ENCODE measurements at places on chromosomes 1 and 21.

- no peak for DNase-seq
These were observed 54.5 kb downstream of the PCNX2 start for GRCh38 chr1:233240829-233241682.

DNA sequence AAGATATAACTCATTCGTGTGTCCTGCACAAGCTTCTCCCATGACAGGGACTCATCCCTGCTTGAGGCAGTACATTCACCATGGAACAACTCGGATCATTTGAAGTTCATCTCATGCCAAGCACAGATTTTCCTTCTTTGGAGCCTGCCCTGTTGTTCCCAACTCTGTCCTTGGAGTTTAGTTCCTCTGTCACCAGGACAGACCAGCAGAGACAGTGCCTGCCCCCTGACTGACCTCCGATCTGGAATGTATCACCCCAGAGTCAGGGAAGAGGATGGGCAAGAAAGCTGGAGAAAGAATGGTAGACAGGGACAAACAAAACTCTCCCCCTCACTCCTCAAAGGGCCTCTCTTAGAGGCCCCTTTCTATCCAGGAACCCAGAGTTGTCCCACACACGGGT lies 5.0 kb downstream of the SHISAL2A start:
- DNase-seq: no peak

- DNase-seq: peak; percentile 92
These were observed 44.1 kb upstream of the ARHGEF16 start for GRCh38 chr1:3410142-3410925.

DNA sequence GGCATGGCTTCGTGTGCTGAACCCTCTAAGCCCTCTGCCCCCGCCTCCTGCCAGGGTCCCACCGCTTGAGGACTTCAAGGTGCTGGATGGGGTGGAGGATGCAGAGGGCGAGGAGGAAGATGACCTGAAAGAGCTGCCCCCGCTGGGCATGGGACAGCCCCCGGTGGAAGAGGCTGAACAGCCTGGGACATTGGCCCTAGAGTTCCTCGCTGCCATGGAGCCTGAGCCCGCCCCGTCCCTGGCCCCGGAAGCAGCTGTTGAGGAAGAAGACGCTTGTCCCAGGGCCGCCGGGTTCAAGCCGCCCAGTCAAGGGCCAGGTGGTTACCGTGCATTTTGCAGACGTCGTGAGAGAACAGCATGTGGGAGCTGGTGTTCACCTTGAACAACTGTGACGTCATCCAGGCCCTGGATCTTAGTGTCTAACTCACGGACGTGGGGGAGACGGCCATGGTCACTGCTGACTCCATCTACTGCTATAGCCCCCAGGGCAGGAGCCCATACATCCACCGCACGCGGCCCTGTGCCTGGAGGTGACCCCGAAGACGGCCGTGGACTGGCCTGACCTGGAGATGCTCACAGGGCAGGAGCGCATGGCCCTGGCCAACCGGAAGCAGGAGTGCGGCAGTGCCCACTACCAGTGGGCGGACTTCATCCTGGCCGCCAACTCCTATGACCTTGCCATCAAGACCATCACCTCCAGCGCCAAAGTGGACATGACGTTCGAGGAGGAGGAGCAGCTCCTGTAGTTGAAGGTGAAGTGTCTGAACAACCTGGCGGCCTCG lies 90.1 kb downstream of the PPP1R12B start:
- no peak for DNase-seq

All from osteocyte (in vitro differentiated cells).